ENCODE measurements at places on chromosomes 16 and 17.

GRCh38 chr16:57720142-57720575 is 15.4 kb upstream of the KATNB1 start:
- peak; percentile 30 for DNase-seq

DNA sequence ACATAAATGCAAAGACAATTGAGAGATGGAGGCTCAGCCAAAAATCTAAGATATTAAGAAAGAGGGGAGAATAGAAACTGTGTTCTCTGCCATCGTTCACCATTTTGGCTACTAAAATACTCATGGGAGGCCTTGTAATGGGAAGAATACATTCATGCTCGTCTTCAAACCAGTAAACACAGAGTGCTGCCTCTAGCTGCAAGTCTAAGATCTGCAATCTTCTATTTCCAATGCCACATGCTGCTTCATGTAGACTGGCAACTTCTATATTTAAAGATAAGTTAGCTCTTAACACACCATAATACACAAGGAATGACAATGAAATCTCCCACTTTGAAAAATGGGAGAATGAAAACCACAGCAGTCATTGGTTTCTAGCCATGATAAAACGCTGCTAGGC is 387.3 kb downstream of the HS3ST3B1 start:
- DNase-seq, result no peak

GRCh38 chr17:34163646-34164045 is 91.4 kb upstream of the CCL2 start:
- DNase-seq, result no peak

DNA sequence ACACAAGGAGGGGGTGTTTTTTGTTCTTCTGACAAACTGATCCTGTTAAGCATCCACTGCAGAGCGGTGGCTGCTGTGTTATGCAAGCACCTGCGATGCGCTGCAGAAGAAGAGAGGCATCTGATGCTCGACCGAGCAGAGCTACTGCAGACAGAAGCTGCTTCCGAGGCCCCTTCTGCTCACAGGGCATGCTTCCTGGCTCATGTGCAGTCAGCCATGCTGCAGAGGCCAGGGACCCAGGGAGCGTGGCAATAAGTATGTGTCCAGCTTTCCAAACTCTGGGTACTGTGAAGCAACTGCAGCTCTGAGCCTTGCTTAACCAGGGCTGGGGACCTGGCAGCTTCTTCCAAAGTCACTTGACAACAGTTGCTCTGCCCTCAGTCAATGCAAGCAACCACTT is 448.6 kb upstream of the RBFOX1 start:
- no peak for DNase-seq

GRCh38 chr17:82217120-82217529 is 4.5 kb upstream of the CCDC57 start:
- DNase-seq, result no peak

DNA sequence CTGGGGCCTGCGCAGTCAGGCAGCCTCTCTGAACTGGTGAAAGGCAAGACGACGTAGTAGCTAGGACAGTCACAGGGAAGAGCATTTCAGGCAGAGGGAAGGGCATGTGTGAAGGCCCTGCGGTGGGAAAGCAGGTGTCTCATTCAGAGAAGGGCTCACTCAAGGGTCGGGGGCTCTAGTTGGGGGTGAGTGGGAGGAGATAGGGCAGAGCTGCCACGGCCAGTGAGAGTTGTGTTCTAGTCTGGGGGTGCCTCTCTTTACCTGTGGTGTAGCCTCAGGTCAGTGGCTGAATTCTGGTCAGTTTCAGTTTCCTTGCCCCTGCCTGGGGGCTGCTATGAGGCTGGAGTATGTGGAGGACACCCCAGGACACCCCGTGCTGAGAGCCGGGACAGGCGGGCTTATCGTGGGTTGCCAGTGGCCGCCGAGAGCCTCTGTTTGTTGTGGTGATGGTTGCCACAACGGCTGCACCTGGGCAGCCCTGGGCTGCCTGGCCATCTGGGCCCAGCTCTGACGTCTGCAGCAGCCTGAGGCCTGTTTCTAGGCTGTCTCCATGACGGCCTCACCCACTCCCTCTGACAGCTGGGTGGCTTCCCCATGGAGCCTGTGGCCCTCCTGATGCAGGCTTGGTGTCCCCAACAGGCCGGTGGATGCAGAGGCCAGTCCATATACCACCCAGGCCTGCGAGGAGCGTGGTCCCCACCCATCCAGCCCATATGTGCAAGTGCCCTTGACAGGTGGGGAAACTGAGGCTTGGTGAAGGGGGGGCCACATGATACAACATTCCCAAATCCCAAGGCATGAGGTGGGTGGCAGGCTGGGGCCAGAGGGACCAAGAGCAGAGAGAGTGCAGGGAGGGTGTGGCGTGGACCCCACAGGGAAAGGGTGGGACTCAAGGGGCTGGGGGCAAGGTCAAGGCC is 10.8 kb downstream of the MAP2K3 start:
- no peak for DNase-seq

- no peak for DNase-seq
Observed at GRCh38 chr16:13013043-13013442, 111.6 kb downstream of the SHISA9 start.

- no peak for DNase-seq
Observed at GRCh38 chr16:84774810-84775209, 45.0 kb upstream of the CRISPLD2 start.

GRCh38 chr17:72496461-72496860 is 375.6 kb downstream of the SOX9 start:
- DNase-seq, result no peak

- DNase-seq, result peak; percentile 72
Observed at GRCh38 chr17:79991140-79991923, 44.3 kb downstream of the TBC1D16 start.

GRCh38 chr17:630801-631200 is 83.8 kb downstream of the VPS53 start:
- no peak for DNase-seq

GRCh38 chr17:68700421-68700820 is 99.3 kb upstream of the FAM20A start:
- no peak for DNase-seq

GRCh38 chr16:81216706-81217105 is 21.8 kb upstream of the BCO1 start:
- DNase-seq, result no peak

GRCh38 chr16:15808071-15808470 is 48.8 kb downstream of the MYH11 start:
- no peak for DNase-seq

- DNase-seq, result no peak
Observed at GRCh38 chr16:72985148-72985941, 62.6 kb downstream of the ZFHX3 start.

GRCh38 chr17:44598329-44598728 is 41.0 kb downstream of the FZD2 start:
- no peak for DNase-seq

DNA sequence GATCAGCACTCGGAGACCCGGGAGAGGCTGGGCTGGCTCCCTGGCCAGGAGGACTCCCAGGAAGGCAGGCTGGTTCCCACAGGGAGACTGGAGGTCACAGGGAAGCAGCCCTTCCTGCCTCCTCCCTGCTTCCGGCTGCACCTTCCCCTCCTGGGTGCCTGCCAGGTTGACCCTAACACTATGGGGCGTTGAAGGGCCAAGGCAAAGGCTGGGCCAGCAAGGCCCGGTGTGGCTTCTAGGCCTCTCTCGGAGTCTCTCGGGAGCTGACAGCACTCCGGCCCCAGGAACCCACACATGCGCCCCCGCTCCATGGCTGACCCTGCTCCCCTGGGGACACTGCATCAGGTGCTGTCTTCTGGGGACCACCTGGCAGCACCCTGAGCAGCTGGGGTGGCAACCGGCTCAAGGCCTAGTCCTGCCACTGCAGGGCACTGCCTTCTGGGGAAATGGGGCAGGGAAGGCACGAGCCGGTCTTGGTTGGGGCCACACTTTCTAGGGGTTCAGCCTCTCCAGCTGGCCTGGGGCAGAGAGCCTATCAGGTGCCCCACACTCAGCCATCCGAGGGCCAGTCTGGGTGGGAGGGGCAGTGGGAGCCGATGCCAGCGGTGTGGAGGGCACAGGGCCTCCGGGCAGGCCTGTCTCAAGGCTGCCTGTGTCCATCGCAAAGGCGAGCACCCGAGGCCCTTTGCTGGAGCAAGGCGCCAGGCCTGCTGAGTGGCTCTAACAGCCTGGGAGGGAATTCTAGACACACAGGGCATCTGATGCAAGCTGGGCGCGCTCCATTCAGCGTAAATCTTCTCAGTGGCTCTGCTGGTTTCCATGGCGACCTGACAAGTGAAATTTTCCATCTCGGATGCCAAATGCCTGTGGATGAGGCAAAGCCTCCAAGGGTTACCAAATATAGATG is 5.6 kb upstream of the MTSS2 start:
- no peak for DNase-seq

DNA sequence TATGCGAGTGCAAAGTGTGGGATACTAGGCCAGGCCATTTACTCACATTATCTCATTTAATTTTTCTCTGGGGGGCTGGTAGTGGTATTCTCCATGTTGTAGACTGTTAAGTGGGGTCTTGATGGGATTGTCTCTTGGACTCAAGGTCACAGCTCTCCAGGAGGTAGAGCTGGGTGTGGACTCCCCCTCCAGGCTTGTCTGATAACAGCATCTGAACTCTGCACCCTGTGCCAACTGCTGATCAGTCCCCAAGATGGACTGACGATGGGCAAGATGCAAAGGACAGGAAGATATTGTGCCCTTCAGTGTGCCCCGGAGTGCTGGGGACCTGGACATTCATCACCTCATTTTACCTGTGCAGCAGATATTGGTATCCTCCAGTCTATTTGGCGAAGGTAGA is 147.8 kb downstream of the MSI2 start:
- no peak for DNase-seq

- DNase-seq, result no peak
Observed at GRCh38 chr16:27769561-27770255, 219.8 kb downstream of the KATNIP start.

GRCh38 chr17:27572665-27573064 is 58.3 kb upstream of the LGALS9 start:
- DNase-seq, result no peak

GRCh38 chr17:9987779-9988585 is 82.9 kb upstream of the RCVRN start:
- DNase-seq, result no peak

- peak; percentile 39 for DNase-seq
Observed at GRCh38 chr17:82603981-82604448, 44.2 kb downstream of the WDR45B start.

- no peak for DNase-seq
Observed at GRCh38 chr17:1123921-1124715, 55.7 kb downstream of the ABR start.

DNA sequence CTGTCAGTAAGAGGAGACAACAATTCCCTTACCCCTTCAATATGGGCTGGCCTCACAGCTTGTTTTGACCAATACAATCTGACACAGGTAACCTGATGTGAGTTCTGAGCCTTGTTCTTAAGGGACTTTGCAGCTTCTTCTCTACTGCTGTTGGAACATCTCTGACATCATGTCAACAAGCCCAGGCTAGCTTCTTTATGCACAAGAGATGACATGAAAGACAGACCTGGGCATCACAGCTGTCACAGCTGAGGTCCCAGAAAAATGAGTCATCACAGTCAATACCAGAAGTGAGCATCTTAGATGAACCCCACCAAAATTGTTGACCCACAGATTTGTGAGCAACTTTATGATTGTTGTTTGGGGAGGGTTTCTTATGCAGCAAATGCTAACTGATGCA is 431.7 kb upstream of the PSMD7 start:
- no peak for DNase-seq

DNA sequence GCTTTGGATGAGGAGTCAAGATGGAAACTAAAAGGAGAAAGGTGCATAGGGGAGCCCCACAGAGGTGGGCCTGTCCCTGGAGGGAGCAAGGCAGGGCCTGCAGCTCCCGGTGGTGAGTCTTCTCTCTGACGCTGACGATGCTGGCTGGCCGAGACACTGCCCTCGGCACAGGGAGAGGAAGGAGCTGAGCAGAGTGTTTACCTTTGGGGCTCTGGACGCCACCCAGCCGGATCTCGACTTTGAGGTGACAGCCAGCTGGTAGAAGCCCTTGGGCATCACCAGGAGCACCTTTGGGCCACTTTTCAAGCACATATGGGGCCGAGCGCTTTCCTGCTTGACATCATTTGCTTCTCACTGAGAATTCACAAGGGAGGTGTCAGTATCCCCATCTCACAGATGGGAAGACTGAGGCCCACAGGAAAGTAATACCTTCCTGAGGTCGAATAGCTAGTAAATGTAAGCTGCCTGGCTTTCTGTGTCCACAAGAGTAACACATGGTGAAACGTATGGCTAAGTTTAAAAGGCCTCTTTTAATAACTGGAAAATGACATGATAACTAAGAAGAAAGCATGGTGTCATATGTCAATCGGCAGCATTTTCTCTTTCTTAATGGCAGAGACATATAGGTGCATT is 294.3 kb upstream of the TNRC6C start:
- DNase-seq, result no peak

GRCh38 chr17:68771867-68772515 is 170.8 kb upstream of the FAM20A start:
- DNase-seq, result no peak

DNA sequence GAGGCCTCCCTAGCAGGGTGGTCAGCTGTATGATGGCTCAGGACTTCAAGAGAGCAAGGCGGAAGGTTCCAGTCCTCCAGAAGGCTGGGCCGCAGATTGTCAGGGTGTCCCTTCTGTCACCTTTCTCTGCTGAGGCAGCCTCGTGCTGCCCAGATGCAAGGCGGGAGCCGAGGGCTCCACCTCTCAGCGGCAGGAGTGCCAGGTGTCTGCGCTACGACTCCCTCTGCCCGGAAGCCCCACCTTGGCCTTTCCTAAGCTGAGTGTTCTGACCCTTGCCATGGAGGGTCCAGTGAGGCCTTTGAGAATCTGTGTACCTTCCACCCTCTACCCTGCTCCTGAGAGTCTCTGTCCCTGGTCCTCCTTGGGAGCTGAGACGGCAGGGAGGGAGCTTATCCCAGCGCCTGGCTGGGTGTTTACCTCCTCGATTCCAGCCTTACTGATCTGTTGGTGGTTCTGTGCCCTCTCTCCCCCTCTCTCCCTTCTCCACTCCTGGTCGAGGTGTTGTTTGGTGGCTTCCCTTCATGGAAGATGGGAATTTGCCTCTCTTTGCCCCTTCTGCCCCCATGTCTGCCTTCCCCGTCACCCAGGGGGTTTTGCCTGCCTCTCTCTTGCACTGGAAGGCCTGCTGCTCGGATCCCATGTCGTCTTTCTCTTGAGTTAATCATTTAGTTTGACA is 2.2 kb upstream of the ZNF750 start:
- no peak for DNase-seq

GRCh38 chr17:50569592-50569991 is 9.1 kb downstream of the CACNA1G start:
- no peak for DNase-seq

GRCh38 chr17:27269974-27270373 is 23.9 kb upstream of the WSB1 start:
- no peak for DNase-seq

DNA sequence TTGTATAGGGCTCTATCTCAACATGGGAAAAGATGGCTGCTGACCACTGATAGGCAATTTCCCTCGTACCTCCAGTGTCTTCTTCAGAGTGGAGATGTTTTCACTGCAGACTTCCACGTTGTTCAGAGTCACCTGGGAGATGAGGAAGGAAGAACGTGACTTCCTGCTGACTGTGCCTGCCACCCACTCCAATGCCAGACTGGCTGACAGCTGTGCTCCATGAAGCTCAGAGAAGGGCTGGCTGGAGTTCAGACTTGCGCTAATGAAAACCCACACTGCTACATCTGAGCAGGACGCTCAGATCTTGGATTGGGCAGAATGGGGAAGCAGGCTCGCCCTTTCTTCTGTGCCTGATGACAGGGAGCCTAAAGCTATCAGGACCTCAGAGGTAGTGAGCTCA is 33.1 kb downstream of the COG4 start:
- no peak for DNase-seq

Measured in T-cell (primary cell).